ENCODE measurements at places on chromosomes 2 and 18.

DNA sequence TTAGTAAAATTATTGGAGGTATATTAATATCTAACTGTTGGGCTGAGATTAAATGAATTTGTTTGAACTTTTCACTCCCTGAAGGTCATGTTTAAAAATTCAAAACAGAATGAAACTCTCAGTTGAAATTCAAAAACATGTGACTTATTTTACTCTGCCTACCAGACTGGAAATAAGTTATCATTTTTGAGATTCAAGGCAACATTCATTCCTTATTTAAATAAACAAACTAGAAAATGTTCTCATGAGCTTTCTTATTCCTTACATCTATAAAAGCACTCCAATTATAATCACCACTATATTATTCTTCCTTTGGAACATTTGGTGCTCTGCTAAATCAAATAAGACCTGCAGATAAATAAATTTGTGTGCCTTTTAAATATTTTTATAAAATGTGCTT lies 217.8 kb downstream of the CDH2 start:
- no peak for DNase-seq

DNA sequence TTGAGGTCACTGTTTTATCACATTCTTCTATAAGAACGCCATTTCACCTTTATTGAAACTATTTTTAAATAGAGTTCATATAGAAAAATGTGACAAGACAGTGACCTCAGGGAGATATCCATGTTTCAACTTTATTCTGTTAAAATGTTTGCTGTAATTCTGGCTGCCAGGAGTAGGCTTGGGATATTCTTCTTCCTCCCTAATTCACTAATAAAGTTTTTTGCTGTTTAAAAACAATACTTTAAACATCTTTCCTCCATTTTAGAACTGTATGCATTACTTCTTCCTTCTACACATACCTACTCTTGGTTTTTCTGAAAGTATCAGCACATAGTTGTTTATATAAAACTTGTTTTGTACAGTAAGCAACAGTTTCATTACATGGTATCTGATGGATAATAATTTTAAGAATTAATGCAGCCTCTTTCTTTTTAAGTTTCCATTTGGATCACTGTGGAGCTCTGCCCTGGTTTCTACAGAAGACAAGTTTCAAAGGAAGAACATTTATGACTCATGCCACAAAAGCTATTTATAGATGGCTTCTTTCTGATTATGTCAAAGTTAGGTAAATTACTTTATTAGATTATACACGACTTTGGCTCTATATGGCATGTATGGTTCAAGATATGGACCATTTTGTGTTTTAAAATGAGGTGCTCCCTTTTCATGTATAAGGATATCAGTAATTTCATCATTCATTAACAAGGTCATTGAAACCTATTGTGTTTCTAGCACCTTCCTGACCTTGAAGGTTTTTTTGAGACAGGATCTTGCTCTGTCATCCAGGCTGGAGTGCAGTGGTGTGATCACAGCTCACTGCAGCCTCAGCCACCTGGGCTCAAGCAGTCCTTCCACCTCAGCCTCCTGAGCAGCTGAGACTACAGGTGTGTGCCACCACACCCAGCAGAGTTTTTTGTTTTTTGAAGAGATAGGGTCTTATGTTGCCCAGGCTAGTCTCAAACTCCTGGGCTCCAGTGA lies 7.2 kb downstream of the CPSF3 start:
- no peak for DNase-seq

DNA sequence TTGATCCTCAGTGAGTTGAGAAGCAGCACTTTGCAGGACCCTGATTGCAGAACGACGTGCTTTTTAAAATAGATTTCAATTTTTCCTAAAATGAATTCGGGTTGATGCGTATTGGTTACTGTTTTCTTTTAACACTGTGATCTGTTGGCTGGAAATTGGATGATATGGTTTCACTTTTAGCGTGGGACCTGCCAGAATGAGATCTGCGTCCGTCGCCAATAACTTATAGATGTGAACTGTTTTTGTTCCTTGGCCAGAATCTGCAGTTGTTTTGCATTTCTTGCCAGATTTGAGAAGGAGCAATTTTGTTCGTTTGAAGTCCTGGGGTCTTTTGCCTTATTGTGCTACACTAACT lies 703 bp downstream of the UGGT1 start:
- DNase-seq, result no peak

GRCh38 chr2:159790323-159790722 lies 7.7 kb downstream of the CD302 start:
- no peak for DNase-seq

DNA sequence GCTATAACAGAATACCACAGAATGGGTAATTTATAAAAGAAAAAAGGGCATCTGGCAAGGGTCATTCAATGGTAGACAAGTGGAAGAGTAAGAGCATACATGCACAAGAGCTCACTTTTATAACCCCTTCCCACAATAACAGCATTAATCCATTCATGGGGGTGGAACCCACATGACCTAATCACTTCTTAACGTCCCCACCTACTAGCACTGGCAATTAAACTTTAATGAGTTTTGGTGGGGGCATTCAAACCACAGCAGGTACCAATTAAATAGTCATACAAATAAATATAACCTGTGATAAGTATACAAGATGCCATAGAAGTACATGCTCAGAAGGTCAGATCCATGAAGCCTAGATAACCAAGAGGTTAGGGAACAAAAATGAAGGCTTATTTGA lies 48.6 kb downstream of the ROCK1 start:
- no peak for DNase-seq

DNA sequence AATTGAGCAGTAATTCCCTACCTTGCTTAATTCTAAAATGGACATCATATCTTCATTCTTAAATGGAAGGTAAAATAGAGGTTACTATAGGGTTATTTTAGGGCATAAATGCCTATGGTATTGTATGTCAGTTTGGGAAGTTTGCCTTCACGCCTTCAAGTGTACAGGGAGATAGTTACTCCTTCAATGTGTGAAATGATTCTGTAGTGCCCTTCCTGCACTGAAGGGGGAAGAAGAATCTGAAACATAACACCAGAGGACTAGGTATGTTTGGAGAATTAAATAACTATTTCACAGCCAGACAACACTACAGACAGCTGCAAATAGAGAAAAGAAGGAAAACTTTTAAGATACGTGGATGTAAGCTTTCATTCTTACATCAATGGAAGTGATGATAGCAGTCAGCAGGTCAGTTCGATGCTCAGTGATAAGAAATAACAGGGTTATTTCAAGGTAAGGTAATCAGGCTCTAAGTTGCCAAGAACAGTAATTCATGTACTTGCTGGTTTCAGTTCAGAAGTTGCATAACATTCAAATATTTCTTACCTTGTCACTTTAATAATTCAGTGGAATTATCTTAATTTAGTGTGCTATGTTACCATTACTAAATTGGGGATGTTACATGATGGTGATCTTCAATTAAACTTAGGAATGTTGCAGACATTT lies 4.0 kb downstream of the PKP4 start:
- no peak for DNase-seq

DNA sequence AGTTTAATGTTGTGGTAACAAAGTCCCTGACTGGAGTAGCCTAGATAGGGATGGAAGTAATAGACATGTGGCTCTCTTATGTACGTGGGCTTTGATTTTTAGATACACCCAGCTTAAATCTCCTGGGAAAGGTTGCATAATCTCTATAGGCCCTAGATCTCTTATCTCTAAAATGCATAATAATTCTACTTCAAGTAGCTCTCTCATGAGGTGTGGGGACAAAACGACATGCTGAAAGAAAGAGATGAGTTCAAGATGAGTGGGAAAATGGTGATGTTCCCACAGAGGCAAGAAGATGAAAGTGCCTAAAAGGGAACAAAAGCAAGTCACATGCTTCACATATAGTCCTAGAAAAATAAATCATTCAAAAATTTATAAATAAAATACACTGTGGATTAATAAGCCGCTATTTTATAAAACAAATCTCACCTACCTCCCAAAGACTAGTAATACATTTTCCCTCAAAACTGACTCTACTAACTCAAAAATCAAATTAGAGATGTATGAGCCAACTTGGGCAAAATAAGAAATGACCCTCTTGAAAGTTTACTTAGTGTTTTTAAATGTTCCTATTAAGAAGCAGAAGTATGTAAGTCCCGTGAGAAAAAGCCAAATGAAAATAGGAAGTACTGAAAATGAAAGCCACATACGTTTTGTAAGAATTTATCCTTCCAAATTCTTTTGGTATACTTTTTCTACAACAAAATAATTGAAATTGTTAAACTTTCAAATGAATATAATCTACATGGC lies 148.2 kb upstream of the ITGA4 start:
- DNase-seq, result no peak

GRCh38 chr2:224850081-224850480 lies 133.9 kb upstream of the CCDC195 start:
- DNase-seq, result no peak

GRCh38 chr2:165467921-165468320 lies 1.6 kb upstream of the CSRNP3 start:
- DNase-seq, result no peak

DNA sequence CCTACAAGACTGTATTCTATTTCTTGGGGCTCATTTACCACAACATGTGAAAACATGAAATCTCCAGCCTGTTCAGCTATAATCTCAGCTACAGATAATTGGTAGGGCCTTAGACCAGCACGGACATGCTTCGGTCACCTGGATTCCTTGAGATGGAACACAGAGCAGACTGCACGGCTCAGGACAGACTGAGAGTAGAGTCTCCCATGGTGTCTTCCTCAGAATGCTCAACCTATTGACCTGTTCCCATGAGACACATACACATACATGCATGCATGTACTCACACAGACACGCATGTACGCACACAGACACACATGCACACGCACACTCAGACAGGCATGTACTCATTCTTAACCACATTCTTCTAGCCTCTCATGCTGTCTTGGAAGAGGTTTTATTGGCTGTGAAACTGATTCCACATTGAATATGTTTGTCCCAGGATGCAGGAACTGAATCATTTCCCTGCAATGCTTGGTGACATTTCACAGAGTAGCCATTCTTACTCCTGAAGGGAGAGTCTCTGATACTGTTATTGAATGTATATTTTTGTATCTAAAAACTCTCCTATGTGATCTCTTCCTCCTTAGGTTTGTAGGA lies 23.5 kb upstream of the BZW1 start:
- no peak for DNase-seq

- DNase-seq, result no peak
These were observed 49.1 kb upstream of the IGFBP2 start for GRCh38 chr2:216584112-216584511.

DNA sequence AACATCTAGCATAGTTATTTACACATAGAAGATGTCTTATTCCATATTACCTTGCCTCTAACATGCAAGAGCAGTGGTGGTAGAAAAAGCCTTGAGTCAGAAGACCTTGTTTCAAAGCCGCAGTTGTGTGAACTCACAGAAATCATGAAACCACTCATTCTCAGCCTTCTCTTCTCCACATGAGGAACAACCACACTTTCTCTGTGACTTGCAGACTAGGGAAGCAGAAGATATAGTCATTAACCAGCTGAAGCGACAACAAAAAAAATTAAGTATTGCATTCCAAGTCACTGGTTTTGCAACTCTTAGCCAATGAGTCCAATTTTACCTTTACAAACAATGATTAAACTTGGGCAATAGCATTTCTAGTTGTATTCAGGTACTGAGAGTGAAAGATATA lies 19.0 kb downstream of the TWSG1 start:
- DNase-seq, result no peak

DNA sequence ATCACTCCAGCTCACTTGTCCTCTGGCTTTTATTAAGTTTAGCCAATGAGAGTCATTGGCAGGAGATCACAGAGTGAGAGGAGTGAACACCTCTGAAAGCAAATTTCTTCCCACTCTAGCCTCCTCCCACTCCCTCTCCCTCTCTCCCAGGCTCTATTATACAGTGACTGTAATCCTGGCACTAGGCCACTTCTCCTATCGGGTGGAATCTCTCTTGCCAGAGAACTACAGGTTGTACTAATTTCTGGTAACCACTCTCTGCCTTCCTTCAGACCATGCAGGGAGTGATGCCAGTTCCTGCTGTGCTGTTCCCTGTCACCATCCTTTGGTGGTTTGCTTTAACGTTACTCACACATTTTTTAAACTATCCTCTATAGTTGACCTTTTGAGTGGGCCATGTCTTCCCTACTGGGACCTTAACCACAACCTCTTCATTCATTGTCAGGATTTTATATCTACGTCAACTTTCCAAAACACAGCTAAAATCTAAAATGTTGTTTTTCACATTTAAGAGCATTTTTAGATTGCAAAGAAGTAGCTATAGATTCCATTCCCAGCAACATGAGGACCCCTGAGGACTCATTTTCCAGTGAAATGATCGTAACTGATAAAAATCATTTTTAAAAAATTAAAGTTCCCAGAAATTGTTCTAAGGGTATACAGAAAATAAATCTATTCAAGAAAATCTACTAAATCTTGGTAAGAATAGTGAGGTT lies 217.1 kb downstream of the MREG start:
- no peak for DNase-seq

DNA sequence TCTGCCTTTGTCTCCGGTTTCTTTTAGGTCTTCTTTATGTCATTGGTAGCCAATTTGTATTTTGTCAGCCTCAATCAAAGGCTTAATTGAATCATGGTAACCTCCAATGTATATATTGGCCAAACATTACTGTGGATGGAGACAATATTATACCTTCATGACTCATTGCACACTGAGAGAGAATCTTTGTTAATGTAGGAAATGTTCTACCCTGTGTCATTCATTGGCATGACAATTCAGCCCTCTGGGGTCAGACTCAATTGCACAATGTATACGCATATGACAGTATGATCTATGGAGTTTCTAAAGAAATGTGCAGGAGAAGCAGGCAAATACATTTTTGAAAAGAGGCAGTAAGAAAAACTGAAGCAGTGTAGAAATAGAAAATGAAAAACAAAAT lies 162.6 kb downstream of the PDE11A start:
- no peak for DNase-seq

DNA sequence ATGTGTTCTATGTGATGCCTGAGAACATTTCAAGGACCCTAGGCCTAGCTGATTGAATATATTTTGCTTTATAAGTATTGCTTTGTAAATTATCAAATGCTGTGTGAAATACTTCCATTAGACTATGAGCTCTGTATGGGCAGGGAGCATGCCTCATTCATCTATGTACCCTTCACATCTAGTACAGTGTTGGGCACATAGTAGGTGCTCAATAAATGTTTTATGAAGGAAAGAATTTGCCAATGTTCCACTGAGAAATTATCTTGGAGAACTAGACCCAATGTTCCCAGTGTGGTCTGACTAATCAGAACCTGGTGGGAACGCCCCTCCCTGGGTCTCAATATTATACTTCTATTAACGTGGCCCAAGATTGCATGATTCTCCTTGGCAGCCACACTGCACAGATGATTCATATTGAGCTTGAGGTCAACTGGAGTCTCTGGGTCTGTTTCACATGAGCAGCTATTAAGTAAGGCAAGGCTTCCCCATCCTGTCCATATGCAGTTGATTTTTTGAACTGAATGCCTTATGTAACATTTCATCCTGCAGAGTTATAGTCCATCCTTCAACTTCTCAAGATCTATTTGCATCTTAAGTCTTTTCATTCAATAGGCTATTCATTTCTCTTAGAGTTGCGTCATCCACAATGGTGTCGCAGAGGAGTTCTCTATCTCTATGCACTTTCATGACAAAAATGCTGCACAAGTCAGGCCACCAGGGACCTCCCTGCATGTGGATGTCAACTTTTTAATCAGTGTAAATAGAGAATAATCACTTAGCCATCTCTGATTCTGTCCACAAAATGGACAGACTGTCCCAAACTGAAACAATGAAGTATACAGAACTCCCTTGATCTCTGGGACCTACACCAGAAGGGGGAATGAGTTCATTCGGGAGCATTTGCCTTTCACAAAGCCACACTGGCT lies 257.6 kb downstream of the CYP26B1 start:
- no peak for DNase-seq
